ENCODE measurements at places on chromosomes 1 and 21.

DNA sequence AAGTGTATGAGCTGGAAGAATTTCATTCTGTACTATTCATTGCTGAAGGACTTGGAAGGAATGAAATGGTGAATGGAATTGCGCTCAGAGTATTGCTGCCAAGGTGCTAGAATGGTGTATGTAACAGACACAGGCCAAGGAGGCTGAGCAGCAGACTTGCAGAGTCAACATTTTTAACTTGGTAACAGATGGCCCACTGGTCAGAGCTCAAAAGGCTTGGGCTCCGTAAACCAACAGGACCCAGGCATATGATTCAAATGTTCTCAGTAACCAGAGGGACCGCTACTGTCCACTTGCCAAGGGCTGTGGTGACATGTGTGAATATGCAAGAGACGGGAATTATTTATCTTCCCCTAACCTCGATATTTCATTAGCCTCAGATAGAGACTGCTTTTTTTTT is 28.8 kb upstream of the PTGFRN start:
- peak; percentile 23 for DNase-seq

DNA sequence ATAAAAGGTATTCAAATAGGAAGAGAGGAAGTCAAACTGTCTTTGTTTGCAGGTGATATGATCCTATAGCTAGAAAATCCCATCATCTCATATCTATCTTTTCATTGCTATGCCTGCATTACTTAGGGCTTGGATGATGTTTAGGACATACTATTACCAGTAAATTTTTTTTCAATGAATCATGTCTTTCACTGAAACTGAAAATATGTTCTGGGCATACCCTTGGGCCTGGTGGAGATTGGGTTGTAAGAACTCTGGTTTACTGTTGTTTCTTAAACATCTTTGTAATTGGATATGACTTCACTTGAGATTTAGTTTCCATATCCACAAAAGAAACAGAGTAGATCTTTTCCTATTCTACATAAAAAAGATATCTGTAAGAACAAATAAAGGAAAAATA is 502.2 kb upstream of the PRMT6 start:
- DNase-seq = peak; percentile 18

GRCh38 chr1:244318512-244318911 is 133.2 kb downstream of the ADSS2 start:
- no peak for DNase-seq

- no peak for DNase-seq
Measured at GRCh38 chr1:233367057-233367803, 39.7 kb downstream of the MAP3K21 start.

GRCh38 chr1:230441183-230442029 is 15.3 kb upstream of the PGBD5 start:
- no peak for DNase-seq

- peak; percentile 7 for DNase-seq
Measured at GRCh38 chr1:76075877-76076276, 1.3 kb downstream of the ST6GALNAC3 start.

GRCh38 chr1:225626698-225627097 is 26.2 kb downstream of the ENAH start:
- DNase-seq = peak; percentile 60

GRCh38 chr21:15135867-15136629 is 71.2 kb upstream of the NRIP1 start:
- DNase-seq = no peak

All from GM23248 (cell line).